ENCODE measurements at places on chromosomes 4 and X. TPM values are rescaled to one million over a fixed set of nuclear protein-coding genes. Genes with fewer than 3 reads are reported as not detected.

GRCh38 chr4:24799544-24800324, 4.4 kb downstream of the SOD3 start:
- H3K4me1 ChIP-seq: peaks cover 11% of the 10 kb centered on the region
- DNase-seq: peak; percentile 31
- H3K4me3 ChIP-seq: no peak overlapping the region
- no peaks in the 10 kb centered on the region for H3K36me3 ChIP-seq

DNA sequence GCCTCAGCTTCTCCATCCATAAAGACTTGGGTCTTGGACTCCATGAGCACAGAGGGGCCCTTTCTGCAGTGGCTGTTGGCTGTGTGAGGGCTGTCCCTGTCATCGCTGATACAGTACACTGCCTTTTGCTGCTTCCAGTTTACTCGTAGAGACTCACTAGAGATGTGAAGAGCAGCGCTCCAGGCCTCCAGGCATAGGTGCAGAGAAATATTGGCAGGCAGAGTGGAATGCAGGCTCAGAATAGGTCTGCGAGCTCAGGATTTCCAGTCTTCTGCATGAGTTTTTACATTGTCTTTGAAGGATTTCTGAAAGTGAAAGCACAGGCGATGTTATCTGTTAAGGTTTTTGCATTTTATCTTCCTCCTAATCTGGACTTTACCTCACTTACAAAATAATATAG, 97.4 kb downstream of the AASDH start:
- H3K27ac ChIP-seq: no peak overlapping the region

GRCh38 chr4:174628191-174628590, 105.9 kb upstream of the HPGD start:
- no peaks in the 10 kb centered on the region for H3K27me3 ChIP-seq
- no peak overlapping the region for H3K4me3 ChIP-seq
- no peak for DNase-seq
- no peak overlapping the region for H3K27ac ChIP-seq
- no peaks in the 10 kb centered on the region for H3K4me1 ChIP-seq

DNA sequence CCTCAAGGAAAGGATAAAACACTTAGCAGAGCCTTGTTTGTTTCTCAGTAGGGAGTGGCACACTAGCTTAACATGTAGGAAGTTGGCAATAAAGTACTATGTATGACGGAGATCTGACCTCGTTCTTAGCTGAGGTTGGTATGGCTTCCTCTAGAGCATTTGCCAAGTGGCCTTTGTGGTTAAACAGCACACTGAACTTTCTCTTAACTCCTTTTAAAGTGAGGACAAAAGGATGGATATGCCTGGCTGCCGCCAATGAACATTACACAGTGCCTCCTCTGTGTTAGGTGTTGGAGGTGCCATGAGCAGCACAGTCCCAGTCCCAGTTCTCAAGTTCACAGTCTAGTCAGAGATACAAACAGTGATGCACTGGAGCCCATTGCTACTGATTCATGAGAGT, 54.4 kb downstream of the VGLL1 start:
- H3K36me3 ChIP-seq: no peaks in the 10 kb centered on the region
- no peaks in the 10 kb centered on the region for H3K4me1 ChIP-seq
- H3K27ac ChIP-seq: no peak overlapping the region
- H3K27me3 ChIP-seq: peaks cover 1% of the 10 kb centered on the region
- no peak for DNase-seq
- H3K4me3 ChIP-seq: no peak overlapping the region

DNA sequence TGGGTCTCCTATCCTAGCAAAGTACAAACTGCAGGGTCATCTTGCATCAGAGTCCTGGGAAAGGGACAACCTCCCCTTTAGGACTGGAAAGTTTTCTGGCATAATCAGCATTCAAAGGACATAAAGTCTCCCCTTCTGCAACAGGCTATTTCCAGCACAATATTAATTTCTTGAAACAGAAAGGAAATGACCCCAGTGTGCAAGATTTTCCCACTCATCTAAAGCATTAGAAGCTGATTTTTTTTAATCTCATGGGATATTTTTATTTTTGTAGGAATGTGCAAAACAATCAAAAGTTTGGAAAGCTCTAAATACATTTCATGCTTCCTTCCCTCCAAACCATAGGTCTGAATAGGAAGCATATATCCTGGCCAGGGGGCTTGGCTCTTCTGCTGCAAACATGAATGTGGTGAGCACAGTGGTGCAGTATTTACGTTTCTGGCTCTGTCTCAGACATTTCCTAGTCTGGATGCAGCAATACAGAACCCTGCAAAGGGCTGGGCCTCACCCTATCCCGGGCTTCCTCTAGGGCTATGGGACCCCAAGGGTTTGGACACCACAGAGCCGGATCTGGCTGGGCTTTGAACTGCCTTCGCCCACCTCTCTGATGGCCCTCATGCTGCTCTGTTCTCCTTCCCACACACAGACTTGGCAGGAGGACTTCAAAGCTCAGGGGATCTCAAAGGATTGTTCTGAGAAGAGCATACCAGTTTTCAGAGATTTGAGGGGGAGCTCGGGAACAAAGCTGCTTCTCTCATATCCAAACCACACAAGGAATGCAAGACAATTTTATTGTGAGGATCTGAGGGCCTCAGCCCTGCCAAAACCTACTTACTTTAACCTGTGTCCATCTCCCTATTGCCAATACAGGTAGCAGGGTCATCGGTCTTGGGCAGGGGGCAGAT, 64.9 kb downstream of the POLR2B start:
- H3K36me3 ChIP-seq: no peaks in the 10 kb centered on the region
- H3K4me1 ChIP-seq: no peaks in the 10 kb centered on the region
- H3K4me3 ChIP-seq: no peak overlapping the region

- H3K27ac ChIP-seq: no peak overlapping the region
- no peaks in the 10 kb centered on the region for H3K27me3 ChIP-seq
- no peaks in the 10 kb centered on the region for H3K4me1 ChIP-seq
- no peaks in the 10 kb centered on the region for H3K36me3 ChIP-seq
Observed at GRCh38 chr4:69977582-69977981, 12.1 kb upstream of the CSN2 start.

DNA sequence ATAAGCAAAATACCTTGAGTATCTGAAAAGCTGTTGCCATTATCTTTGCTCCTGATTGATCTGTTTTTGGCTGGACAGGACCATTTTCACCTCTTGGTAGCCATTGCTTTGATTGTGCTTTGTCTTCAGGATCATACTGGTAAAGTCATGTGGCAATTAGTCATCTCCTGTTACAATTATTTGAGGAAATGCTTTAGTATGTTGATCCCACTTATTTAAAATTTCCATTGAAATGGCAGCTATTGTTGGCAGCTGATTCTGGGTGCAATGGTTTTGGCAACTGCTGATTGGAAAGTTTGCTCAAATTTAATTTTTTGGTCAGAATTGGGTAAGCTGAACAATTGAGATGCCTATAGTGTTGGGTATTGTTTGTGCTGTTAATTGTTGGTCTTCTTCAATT, 238.3 kb upstream of the TLL1 start:
- H3K4me3 ChIP-seq: no peak overlapping the region
- H3K27ac ChIP-seq: no peak overlapping the region
- no peaks in the 10 kb centered on the region for H3K27me3 ChIP-seq
- H3K36me3 ChIP-seq: no peaks in the 10 kb centered on the region
- H3K4me1 ChIP-seq: peaks cover 2% of the 10 kb centered on the region

GRCh38 chrX:131907488-131908314, 115.4 kb upstream of the STK26 start:
- H3K27ac ChIP-seq: no peak overlapping the region
- no peak for DNase-seq
- no peaks in the 10 kb centered on the region for H3K27me3 ChIP-seq
- H3K4me1 ChIP-seq: peaks cover 3% of the 10 kb centered on the region

GRCh38 chrX:39309721-39310152, 508.5 kb downstream of the MID1IP1 start:
- H3K4me1 ChIP-seq: peaks cover 37% of the 10 kb centered on the region
- peak; percentile 22 for DNase-seq
- peaks cover 4% of the 10 kb centered on the region for H3K36me3 ChIP-seq
- no peaks in the 10 kb centered on the region for H3K27me3 ChIP-seq

GRCh38 chr4:138320831-138321230, 78.7 kb upstream of the SLC7A11 start:
- no peak for DNase-seq
- H3K4me3 ChIP-seq: no peak overlapping the region
- peaks cover 7% of the 10 kb centered on the region for H3K4me1 ChIP-seq
- no peaks in the 10 kb centered on the region for H3K27me3 ChIP-seq
- no peaks in the 10 kb centered on the region for H3K36me3 ChIP-seq
- no peak overlapping the region for H3K27ac ChIP-seq

DNA sequence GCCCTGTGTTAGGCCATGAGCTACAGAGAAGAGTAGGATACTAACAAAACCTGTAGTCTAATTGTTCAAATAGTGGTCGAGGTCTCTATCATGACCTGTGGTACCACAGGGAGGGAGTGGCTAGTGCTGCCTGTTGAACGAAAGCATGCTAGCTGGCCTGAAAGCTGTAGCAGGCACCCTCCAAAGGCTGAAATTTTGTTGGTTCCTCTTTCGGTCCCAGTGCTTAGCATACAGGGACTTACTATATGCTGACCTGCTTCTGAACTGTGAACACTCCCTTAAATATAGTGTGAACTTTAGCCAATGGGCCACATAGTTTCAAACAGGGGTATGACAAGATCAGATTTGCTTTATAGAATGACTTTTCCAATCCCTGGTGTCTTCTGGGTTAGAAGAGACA, 113.4 kb downstream of the PJA1 start:
- DNase-seq: no peak
- peaks cover 3% of the 10 kb centered on the region for H3K27me3 ChIP-seq
- no peak overlapping the region for H3K27ac ChIP-seq

- no peaks in the 10 kb centered on the region for H3K4me1 ChIP-seq
- H3K27ac ChIP-seq: no peak overlapping the region
- H3K4me3 ChIP-seq: no peak overlapping the region
- no peak for DNase-seq
Observed at GRCh38 chrX:142999199-142999701, 26.5 kb upstream of the SPANXN4 start.

IL2 gene
- not detected for total RNA-seq

NHS gene
- 5.3 TPM for total RNA-seq

UGT2B11 gene
- total RNA-seq: not detected

FRAS1 gene
- 51.7 TPM for total RNA-seq

Measured in endothelial cell (in vitro differentiated cells).